ENCODE measurements at places on chromosomes 7 and 10.
A peak's percentile ranks its signal among the peaks of the same experiment; 100 is the strongest.

DNA sequence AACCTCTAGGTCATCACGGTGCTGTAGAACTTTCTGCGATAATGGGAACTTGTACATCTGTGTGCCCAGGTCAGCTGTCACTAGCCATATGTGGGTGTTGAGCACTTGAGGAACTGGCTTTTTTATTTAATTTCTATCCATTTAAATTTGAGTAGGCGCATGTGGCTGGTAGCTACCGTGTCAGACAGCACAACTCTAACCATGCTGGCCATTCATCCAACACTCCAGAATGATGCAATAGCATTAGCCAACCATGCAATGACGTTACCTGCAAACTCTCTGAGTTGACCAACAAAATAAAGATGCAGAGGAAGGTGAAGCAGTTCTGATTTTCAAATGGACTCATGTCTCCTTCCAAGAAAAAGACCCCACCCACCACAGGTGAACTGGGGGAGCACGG, 24.4 kb upstream of the CHST15 start:
- no peak for DNase-seq

GRCh38 chr7:5543361-5543760, 119.7 kb upstream of the TNRC18 start:
- no peak for DNase-seq

GRCh38 chr10:49141541-49142332, 7.9 kb upstream of the FAM170B start:
- DNase-seq = no peak

DNA sequence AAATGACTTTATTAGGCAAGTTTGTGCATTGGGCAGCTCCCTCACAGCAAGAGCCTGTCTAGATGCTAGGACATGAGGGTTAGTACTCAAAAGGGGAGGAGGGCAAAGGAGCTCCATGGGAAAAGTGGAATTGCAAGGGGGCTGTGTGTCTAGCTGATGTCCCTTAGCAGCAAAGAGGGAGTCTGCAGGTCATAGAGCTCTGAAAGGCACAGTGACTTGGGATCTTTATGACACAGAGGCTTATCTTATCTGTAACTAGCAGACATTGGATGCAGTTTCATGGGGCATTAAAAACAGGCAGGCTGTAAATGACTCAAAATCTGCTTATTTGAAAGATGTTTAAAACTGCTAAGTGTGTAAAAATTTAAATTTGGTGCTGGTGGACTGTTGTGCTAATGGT, 556.2 kb upstream of the FZD8 start:
- no peak for DNase-seq

DNA sequence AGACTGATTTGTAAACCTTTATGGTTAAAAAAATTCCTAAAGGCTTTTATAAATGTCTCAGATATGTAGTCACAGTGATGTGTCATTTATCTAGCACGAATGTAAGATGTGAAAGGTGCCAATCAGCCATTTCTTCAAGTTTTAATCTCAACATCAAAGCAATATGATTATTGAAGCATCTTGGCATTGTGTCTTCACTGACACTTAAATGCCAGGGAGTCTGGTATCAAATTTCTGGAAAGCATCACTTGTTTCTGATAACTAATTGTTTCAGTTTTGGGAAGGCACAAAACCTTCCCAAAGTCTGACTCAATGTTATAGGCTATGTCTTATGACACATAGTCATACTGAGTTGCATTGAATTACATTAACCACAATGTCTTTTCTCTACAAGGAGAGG, 492.0 kb upstream of the CNTNAP2 start:
- peak; percentile 35 for DNase-seq

DNA sequence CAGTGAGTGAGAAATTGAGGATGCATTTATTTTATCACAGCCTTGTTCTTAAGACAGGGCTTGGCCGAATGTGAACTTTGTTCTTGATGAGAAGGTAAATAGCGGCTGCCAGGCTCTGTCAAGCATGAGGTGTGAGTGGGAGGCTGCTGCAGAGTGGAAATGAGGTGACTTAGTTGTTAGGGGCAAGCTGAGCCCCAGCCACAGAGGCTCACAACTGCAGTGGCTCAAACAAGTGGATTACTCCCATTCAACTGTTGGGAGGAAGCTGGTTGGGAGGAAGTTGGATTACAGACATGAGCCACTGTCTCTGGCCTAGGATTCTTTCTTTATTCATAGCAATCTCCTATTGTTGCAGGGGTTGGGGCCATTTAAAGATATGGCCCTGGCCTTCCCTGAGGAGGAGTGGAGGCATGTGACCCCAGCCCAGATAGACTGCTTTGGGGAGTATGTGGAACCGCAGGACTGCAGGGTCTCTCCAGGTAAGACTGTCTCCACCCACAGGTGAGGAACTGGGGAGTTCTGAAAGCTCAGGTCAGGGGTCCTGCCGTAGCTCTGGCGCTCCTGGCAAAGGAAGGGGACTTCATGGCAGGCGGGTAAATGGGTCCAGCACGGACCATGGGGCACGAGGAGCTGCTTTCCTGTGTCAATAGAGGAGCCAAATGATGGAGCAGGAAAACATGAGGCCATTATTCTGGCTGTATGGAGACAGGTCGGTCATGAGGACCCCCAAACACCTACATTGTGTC, 7.1 kb downstream of the ZSCAN25 start:
- no peak for DNase-seq

- DNase-seq = no peak
These were observed 223.6 kb downstream of the IPMK start for GRCh38 chr10:58044072-58044471.

- DNase-seq = no peak
These were observed 277.6 kb downstream of the KCNMA1 start for GRCh38 chr10:77359950-77360520.

DNA sequence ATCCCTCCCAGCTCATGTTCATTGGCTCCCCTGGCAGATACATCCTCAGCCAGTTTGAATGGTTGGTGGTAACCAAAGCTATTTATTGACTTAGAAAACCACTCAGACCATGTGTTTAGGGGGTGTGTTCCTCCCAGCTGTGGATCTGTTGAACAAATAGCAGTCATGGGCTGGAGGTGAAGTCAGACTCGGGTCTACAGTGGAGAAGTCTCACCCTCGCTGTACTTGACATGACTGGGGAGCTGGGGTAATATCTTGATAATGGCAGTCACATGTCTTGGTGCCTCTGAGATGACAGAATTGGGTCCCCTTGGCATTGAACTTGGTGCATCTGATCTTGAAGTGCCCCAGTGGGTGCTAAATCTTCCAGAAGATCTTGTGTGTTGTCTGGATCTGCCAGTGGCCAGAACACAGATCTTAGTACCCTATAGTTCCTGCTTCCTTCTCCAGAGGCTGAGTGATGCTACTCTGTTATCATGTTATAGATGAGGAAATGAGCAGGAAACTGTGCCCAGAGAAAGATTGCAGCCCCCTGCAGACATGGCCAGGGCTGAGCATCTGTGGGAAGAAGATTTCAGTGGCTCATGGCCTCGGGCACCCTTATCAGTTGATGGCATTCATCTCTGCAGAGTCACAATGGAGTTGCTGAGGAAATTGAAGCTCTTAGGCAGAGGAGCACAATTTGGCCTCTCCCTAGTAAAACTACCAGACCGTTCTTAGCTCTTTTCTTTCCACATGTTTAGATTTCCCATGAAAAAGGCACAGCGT, 50.4 kb downstream of the ADRA2A start:
- DNase-seq = no peak

DNA sequence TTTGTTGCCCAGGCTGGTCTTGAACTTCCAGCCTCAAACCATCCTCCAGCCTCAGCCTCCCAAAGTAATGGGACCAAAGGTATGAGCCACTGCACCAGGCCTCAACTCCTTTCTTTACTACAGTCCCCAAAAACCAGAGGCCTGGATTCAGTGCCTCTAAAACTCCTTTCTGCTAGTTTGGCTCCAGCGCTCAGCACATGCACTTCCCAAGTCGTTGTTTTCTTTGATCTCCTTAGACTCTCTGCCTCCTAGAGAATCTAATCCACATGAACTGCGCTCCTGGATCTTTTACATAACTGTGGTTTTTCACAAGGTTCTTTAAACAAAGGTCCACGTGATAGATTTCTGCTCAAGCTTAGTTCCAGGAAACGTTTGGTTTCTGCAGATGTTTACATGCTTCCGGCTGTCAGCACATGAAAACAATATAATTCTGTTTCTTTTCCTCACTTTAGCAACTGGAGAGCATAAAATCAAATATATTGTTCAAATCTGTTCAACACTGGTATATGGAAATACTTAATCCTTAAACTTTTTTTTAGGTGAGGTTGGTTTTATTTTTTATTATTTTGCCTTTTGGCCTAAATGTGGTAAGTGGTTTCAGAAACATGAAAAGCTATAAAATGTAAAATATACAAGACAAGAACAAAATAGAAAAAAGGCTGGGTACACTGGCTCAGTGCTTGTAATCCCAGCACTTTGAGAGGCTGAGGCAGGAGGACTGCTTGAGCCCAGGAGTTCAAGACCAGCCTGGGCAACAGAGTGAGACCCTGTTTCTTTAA, 270.5 kb upstream of the MKLN1 start:
- no peak for DNase-seq

DNA sequence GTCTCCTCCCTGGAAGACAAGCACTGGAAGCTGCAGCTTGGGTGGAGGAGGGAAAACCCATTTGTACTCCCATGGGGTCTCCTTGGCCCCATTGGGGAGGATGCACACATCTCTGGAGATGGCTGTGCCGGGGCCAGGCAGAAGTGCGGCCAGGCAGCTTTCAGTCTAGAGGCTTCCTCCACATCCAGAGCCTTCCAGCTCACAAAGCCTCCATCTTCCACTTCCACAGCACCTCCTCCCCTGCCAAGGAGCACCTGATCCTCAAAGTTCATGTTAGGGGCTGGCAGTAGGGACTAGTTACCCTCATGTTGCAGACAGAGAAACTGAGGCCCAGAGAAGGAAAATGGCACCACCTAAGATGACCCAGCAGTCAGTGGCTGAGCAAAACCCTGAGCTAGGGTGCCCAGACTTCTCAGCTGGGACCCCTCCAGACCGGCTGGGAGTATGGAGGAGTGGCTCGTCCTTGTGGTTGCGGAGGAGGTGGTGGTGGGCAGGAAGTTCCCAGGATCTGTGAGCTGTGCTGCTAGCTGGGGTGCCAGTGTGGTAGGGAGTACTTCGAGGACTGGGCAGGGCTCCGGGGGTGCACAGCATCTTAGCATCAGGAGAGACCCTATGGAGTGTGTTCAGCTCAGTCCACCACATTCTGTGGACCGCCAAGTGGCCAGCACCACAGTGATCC, 44.2 kb downstream of the ADCYAP1R1 start:
- no peak for DNase-seq

GRCh38 chr10:102627291-102627735, 17.0 kb upstream of the TRIM8 start:
- no peak for DNase-seq

- no peak for DNase-seq
These were observed 11.6 kb downstream of the FRG2B start for GRCh38 chr10:133614830-133615580.

DNA sequence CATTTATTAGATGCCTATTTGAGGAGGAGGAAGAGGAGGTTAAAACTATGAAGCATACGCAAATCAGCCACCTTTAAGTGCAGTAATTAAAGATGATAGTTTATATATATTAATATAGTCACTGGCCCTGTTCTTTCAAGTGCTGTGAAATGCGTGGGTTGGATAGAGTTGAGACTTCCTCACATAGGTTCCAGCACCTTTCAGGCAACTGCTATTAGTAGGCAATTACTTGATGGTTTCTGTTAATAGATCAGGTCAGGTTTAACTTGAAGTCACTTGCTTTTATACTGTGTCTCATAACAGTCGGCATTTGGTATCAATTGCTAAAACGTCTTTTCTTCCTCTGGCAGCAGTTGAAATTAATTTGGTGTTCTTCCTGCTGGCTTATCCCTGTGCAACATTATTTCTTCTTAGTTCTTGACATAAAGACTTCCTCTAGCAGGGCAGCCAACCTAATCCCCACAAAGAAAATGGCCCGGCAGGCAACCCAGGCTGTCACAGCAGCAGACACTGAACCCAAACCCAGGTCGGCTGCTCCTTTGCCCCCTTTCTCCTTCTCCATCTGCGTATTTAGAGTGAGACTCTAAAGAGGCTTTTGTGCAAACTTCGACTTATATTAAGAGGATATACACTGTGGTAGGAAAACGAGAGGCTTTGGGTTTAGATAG, 35.3 kb upstream of the BET1 start:
- no peak for DNase-seq

- no peak for DNase-seq
These were observed 869 bp downstream of the PSAP start for GRCh38 chr10:71850021-71850742.

DNA sequence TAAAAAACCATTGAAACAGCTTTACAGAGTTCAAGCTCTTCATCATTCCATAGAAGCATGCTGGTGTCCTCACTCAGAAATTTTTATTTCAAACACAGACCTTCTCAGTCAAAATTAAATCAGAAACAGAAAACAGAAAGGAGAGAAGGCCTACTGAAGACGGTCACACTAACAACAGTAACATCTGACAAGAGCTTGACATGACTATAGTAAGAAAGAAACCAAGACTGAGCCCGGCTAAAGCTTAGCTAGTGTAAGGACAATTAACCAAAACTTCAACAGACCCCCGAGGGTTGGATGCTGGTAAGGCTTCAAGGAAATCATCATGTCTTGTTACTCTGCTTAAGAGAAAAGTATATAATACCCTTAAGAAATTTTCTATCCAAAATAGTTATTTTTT, 38.6 kb downstream of the MTPN start:
- no peak for DNase-seq

- no peak for DNase-seq
These were observed 105.3 kb downstream of the SORCS1 start for GRCh38 chr10:107059068-107059804.

DNA sequence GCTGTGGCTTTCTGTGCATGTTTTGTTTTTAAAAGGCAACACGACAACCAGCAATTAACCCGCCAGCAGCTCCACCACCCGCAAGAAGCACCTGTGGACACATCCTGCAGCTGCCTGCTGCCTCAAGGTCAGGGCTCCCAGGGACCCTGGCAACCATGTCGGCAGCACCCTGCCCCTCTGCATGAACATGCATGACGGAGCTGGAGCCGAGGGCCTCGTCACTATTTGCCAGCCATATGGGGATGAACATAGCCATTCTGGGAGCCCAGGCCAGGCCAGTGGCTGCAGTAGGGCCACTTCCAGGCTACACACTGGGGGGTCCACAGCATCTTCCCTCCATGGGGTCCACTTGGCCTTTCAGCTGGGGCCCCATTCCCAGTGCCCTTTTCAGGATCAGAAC, 52.9 kb downstream of the CAMK2B start:
- DNase-seq = no peak

- no peak for DNase-seq
These were observed 1085.3 kb downstream of the KCNMA1 start for GRCh38 chr10:76552091-76552873.
